ENCODE measurements at places on chromosomes 12 and 14. TPM values are rescaled to one million over a fixed set of nuclear protein-coding genes. Genes with fewer than 3 reads are reported as not detected.

The CEBPE gene
- not detected for total RNA-seq

The DNM1L gene
- 121 TPM for total RNA-seq

The MMP14 gene
- total RNA-seq: 115 TPM

The ADSS1 gene
- 3.2 TPM for total RNA-seq

GRCh38 chr12:121942145-121942718 is 23.8 kb downstream of the CFAP251 start:
- no peak for DNase-seq
- no peak overlapping the region for H3K4me3 ChIP-seq
- H3K27ac ChIP-seq: no peak overlapping the region
- peaks cover 1% of the 10 kb centered on the region for H3K36me3 ChIP-seq
- no peaks in the 10 kb centered on the region for H3K27me3 ChIP-seq

- H3K27ac ChIP-seq: peak overlapping the region; percentile 93
- H3K36me3 ChIP-seq: peaks cover 3% of the 10 kb centered on the region
- H3K27me3 ChIP-seq: no peaks in the 10 kb centered on the region
- no peak for DNase-seq
- H3K4me3 ChIP-seq: peak overlapping the region; percentile 47
Observed at GRCh38 chr12:51322452-51322851, 1.5 kb downstream of the BIN2 start.

All from type B pancreatic cell (in vitro differentiated cells).